CD4-positive, CD25-positive, alpha-beta regulatory T cell (primary cell): ENCODE measurements at places on chromosomes 4 and X.

GRCh38 chrX:9442056-9442455 is 22.8 kb upstream of the TBL1X start:
- DNase-seq = no peak

DNA sequence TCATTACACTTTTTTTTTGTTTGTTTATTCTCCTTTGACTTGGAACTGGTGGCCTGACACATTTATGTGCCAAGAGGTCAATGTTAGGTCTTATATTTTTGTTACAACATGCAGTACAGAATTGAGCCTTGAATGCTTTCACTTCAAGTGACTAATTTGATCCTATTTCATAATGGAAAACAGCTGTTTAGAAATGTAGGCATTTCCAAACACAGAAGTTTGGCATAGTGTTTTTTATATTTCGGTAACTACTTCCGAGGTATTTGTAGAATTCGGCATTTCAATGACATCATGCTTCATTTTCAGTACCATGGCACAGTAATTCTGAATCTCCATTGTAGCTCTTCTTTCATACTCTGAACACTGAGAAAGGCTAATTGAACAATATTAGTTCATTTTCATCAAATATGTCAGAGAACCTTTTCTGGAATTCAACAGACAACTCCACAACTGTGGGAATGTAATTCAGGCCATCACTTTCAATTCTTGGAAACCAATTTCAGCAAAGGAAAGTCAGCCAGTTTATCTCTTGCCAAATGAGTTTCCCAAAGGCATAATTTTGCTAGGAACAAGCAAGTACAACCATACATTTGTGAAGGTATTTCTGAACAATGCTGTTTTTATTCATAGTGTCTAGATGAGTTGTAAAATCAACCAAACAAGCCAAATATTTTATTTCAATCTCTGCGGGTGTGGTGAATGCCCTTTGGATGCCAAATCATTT is 11.4 kb downstream of the FAM120C start:
- no peak for DNase-seq

DNA sequence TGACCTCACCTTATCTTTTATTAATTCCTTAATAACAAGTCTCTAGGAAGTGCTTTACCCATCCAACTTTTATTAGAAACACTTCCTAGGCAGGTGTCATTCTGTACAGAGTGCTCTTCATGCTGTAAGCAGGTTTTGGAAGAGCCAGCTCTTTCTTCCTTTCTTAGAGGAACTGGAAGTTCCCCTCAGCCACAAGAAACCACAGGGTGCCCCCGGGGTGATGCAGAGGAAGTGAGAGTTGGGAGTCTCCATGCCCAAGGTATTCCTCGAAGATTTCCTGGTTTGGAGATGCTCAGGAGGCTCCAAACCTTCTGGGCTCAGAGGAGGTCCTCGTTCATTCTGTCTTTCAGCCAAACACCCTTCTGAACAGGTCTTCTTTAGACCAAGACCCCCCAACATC is 83.8 kb downstream of the EGF start:
- DNase-seq = no peak

GRCh38 chr4:128483041-128483440 is 195.4 kb upstream of the PGRMC2 start:
- DNase-seq = no peak

DNA sequence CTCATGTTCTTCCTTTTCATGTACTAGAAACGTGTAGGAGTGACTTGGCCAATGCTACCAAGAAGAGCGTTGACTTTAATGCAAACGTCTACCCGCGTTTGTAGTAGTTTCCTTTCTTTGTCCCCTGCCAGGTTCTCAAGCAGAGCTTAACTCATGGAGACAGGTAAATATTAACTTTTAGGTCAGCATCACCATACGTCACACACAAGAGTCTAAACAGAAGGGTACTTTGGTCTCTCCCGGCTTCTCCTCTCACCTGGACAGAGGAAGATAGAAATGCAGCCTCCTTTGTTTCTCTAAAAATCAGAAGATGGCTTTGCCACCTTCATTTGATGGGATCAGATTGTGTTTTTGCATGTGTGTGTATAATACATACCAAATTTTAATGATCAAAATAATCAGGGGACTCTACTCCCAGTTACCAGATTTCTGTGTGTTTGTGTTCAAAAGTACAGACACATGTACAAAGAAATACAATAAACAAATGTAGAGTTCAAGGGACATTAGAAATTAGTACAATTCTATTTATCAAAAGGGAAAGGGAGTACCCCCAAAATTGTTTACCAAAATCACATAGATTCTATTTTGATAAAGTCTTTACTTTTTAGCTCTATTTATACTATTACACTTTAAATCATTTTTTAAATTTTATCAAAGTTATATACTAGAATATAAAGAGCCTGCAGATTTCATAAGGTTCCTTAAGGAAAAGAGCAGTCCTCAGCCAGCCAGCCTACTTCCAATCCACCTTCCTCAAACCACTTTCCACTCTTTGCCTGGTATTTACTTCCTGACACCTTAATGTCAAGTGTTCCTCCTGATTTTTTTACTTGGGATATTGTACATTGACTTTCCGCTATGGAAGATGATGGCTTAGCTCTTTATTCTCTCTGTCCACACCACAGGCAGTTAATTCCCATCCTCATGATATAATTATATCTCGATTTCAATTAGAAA is 195.5 kb downstream of the RELL1 start:
- DNase-seq = no peak

DNA sequence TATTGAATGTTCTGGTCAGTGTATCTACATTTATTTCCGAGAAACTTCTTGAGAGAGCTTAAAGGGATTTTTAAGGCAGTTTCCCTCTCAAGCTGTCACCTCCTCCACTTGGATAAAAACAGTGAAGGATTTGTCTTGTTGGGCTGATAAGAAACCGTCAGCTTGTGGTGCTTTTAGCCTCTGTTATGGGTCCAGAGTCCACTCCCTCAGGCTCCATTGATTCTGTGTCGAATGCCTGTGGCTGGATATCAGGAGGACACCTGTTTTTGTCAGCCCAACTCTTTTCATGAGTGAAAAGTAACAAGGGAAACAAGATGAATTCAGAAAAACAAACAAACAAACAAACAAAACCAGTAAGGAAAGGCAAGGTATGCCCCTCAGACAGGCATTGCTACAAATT is 12.4 kb downstream of the CLCN4 start:
- DNase-seq = no peak

DNA sequence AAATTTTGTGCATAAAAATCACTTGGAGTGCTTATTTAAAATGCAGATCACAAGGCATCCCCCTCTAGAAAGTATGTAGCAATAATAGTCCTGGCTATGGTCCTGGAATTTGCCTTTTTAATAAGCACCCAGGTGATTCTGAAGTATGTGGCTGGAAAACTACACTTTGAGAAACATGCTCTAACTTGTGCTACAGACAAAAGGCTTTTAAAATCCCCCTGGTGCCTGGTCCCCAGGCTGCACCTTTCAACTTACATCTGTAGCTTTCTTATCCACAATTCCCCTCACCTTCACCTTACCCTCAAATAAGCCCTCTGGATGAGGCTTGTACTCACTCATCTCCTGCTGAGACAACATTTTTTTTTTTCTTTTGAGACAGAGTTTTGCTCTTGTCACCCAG is 21.1 kb downstream of the ART3 start:
- no peak for DNase-seq

- DNase-seq = no peak
These were observed 104.5 kb upstream of the GATB start for GRCh38 chr4:151865312-151865711.

DNA sequence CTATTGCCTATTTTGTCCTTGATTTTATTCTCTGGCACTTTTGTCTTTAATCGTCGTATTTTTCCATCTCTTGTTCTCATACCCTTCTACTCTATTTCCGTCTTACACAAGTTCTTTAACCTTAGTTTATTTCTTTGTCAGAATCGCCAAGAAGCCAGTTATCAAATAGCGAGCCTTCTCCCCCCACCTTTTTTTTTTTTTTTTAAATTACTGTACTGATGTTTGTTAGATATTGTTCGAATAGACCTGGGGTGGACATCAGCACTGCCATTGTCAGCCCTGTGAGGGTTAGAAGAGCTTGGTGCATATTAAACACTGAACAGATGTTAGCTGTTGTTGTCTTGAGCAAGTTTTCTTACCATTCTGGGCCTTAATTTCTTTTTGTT is 1.2 kb downstream of the SPCS3 start:
- no peak for DNase-seq

GRCh38 chr4:101952985-101953384 is 162.5 kb downstream of the BANK1 start:
- no peak for DNase-seq

DNA sequence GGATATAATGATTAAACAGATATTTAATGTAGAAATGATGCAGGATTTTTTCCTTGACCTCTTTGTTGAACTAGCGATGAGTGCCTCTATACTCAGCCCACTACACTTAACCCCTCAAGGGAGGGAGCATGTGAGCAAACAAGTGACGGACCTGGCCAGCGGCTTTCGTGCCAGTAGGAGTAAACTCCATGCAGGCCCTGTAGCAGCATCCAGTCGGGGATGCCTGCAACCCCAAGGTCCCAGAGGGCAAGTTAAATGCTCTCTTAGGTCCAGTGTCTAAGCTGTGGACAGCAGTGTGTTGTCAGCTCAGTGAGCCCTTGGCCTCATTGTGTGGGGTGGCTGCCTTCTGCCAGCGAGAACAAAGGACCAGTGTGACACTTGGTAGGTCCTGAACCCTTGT is 708.7 kb downstream of the TECRL start:
- no peak for DNase-seq

GRCh38 chr4:87011340-87012034 is 76.7 kb downstream of the AFF1 start:
- DNase-seq = no peak

GRCh38 chr4:155407480-155407879 is 30.7 kb upstream of the MAP9 start:
- DNase-seq = no peak

DNA sequence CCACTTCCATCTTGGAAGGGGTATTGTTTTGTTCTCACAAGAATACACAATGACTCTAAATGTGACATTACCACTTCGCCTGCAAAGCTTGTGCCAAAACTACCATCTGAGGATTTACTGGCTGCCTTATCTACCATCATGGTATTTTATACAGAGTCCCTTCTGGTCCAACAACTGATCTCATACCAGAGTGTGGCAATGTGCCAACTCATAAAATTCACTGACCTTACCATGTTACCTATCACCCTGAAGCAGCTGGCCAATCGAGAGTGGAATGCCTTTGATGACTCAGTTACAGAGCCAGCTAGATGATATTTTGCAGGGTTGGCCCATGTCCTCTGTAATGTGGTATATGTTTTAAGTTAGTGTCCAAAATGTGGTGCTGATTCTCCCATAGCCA is 3.8 kb upstream of the SERPINA7 start:
- DNase-seq = no peak
